ENCODE measurements at places on chromosomes 13 and 19.
A peak's percentile ranks its signal among the peaks of the same experiment; 100 is the strongest.

GRCh38 chr13:107554460-107554859 is 660.9 kb downstream of the LIG4 start:
- no peak for DNase-seq

DNA sequence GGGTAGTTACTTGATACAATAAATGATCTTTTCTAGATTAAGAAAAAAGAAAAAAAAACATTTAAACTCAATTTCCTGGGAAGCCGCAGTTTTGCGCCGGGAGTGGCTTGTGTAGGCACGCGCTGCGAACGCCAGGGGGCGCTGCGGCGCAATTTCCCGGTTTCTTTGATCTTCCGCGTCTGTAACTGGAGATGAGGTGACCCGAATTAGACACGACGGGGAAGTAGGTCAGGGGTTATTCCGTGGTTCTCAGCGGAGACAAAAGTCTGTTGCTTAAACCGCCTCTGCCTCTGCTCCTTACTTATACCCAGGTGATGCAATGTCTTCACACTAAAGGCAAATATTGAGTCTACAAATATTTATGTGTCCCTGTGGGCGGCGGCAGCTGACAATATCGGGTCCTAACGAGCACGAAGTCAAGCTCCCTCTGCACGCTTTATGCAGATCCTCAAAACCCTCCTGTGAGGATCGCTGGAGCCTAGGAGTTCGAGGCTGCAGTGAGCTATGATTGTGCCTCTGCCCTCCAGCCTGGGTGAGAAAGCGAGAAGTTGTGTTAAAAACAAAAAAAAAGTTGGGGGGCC is 15.2 kb downstream of the STXBP2 start:
- DNase-seq: peak; percentile 97

DNA sequence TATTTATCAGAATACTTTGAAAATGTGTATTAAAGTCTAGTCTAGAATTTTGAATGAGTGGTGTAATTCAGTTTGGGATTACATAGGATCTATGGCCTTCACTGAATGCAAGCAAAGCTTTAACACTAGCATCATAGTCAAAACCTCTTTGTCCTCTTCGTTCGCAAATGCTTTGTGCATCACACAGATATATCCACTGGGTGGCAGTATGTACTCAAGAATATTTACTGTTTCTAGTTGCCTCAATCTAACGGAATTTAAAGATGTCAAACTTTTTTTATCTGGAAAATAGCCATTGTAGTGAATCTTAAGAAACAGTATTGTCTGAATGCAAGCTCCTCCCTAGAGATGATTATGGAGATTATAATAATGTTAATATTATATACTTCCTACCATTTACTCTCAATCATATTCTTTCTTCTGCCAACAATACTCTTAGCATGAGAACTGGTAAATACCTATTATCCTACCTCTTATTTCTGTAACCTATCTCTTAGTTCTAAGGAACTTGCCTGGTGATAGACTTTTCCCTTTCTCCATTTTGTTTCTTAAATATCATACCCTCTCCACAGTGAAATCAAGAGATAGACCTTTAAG is 25.8 kb downstream of the LACC1 start:
- peak; percentile 65 for DNase-seq

- DNase-seq: peak; percentile 69
Observed at GRCh38 chr19:4186087-4186993, 3.9 kb downstream of the ANKRD24 start.

GRCh38 chr13:76803831-76804230 is 82.4 kb downstream of the KCTD12 start:
- peak; percentile 54 for DNase-seq

DNA sequence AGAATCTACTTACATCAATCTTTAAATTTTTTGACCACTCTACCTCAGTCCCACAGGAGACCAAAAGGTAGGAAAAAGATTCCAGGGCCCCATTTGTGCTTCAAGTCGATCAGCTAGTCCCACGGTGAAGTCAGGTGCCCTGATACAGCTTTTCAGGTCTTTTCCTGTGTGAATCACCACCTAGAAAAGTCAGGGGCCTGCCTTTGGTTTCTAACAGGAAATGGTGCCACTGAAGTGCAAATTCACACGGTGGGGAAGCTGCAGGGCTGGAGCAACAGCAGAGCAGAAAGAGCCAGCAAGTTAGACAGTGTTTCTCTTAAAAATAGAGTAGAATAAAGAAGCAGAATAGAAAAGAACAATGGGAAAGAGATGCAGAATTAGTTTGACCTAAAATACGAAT is 107.5 kb downstream of the KLF12 start:
- no peak for DNase-seq

DNA sequence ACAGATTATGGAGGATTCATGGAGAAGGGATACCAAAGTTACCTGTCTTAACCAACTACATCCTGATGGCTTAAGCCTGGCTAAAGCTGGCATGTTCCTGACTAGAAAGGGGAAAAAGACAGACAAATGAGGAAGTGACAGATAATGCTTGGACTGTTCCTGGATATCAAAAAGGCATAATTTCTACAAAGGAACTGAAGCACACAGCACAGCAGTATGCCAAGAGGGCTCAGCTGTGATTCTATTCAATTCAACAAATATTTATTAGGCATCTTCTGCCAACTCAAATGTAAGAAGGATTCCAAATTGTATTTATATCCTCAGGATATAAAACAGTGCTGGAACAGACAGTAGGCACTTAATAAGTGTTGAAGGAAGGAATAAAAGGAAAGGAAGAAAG is 59.5 kb downstream of the KLF12 start:
- DNase-seq: no peak

DNA sequence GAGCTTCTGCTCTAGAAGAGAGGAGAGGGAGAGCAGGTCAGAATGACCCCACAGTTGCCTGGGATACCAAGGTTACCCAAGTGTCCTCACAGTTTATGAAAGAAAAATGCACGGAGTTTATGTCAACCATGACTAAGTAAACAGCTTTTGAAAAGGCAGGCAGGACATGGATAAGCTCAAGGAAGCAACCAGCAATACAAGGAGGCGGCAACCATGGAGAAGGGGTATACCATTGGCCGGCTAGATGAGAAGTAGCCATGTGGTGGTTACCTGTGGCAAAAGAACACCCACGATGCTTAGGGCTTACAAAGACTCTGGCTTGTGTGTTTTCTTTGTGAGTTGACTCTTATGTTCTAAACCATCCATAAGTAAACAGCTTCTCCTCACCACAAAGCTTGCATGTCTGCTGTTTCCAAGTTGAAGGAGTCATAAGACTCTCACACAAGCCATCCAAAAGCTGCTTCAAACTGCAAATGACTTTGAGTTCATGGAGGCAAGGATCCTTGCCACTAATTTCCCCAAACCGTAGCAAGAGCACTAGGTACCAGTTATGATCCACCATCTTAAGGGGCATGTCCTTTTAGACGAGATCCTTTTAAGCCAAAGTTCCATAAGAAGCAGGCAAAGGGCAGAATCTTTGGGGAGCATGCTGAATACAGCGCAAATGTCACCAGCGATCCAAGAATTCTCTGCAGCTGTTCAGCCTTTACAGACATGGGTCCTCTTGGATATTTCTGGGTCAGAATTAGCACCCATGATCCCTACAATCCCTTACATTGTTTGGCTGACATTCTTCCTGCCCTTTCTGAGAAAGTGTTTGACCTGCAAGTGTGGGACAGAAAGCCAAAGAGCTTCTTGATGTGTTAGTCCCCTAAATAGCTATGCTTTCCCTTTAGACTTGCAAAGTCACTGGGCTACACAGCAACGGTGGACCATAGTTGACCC is 74.8 kb upstream of the IPO5 start:
- DNase-seq: no peak

- DNase-seq: no peak
Observed at GRCh38 chr13:112696869-112697465, 7.1 kb downstream of the ATP11A start.

- no peak for DNase-seq
Observed at GRCh38 chr13:87235621-87236020, 435.6 kb upstream of the SLITRK5 start.

DNA sequence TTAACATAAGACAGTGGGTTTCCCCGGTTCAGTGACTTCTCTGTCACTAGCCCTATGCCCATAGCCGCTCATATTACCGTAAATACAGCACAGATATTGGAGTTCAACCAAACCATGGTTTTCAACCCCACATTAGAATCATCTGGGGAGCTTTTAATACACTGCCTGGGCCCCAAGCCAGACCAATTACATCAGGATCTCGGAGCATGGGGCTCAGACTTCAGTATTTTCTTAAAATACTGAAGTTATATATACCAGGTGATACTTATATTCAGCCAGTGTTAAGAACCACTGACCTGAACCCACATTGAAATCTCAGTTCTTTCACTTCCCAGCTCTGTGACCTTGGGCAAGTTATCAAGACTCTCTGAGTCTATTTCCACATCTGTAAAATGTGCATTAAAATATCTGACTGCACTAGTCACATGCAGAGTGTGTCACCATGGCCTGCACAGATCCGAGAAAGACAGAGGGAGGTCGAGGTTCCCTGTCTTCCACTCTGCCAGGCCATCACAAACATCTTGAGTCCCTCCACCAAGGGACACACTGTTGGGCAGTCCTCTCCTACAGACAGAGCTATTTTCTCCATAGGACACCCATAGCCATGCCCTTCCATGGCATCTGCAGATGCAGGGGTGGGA is 32.2 kb upstream of the IPO5 start:
- no peak for DNase-seq

DNA sequence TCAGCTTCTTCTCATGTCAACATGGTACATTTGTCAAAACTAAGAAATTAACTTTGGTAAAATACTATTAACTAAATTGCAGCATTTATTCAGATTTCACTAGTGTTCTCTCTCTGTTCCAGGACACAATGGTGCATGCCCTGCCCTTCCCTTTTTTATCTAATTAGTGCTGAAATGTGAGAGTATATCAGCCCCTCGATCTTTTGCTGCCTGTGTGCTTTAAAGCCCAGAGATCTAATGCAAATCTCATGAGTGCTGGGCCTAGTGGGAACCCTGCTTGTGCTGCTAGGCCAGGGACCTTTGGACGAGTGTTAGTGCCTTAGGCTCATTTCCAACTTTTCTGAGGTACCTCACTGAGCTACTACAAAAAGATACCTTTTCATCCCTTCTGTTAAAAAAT is 221.1 kb upstream of the EDNRB start:
- DNase-seq: no peak

DNA sequence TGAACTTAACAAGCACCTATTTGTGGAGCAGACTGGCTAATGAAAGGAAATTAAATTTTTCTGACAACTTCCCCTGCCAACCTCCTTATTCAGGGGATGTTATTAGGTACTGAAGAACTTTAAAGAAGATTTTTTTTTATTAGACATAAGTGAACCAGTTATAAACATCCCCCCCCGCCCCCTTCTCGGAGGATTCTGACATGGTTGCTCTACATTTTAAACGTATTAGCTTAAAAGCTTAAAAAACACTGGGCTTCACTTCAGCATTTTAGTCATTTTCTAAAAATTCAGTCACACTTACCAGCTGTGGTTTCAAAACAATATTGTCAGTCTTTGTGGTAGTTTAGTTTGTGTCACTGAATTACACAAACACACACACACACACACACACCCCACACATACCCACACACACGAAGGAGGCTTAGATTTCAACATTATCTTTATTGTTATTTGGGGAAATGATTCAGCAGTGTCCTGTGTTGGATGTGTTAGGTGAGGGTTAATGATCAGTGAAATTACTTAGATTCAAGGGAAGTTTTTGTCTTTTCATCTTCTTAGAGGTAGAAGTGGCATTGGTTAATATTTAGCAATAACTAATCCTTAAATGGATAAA is 145.7 kb downstream of the PCCA start:
- DNase-seq: peak; percentile 30

DNA sequence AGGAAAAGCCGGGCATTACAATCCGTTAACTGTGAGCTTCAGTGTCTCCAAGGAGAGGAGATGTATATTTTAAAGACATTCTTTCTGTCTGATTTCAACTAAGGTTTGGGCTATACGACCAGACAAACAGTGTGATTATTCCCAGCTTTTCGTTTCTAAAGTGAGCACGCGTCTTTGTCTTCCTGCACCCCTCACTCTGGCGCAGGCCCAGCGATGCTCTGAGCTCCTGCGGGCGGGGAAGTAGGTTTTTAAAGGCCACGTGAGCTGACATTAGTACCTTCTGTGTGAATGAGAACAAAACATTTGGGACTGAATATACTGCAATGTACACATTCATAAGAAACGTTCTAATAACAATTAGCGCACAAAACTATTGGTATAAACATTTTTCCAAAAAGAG is 15.3 kb upstream of the RANBP3 start:
- no peak for DNase-seq

Measured in inflammatory macrophage treated with lipopolysaccharide for 4 hours (primary cell).